DND-41 (cell line): ENCODE measurements at places on chromosomes 11 and 22.

DNA sequence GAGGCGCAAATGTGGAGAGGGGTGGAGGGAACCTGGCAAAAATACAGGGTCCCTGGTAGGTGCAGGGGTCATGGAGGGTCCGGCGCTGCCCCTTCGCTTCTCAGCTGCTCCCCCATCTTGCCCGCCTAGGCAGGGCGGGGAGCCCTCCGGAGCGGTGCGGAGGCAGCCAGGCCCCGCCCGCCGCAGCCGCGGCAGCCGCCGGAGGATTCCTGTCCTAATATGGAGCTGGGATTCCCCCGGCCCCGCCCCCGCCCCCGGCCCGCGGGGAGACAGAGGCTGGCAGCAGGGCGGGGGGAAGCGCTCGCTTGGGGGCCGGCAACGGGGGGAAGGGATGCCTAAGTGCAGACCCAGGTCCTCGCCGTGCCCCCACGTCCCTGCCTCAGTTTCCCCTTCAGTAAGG is 1.0 kb upstream of the NPAS4 start:
- no peak overlapping the region for H3K4me3 ChIP-seq
- no peaks in the 10 kb centered on the region for H3K4me1 ChIP-seq

DNA sequence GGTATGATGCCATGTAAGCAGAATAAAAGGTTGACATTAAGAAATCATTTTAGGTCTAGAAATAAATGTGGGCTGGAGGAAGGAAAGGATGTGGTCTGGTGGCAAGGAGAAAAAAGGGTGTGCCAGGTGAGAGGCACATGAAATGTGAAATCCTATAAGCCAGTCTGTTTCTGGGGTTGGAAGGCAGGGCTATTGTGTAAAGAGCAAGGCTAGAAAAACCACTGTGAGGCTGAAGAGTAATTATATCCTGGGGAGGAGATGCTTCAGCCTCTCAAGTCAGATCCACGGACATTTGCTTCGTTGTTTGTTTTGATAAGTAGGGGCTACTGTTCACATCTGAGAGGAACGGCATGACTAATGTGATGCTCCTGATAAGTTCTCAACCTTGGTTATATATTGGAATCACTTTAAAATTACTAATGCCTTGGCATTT is 77.5 kb upstream of the CTSC start:
- no peaks in the 10 kb centered on the region for H3K36me3 ChIP-seq
- DNase-seq, result peak; percentile 78
- H3K27me3 ChIP-seq, result no peaks in the 10 kb centered on the region

DNA sequence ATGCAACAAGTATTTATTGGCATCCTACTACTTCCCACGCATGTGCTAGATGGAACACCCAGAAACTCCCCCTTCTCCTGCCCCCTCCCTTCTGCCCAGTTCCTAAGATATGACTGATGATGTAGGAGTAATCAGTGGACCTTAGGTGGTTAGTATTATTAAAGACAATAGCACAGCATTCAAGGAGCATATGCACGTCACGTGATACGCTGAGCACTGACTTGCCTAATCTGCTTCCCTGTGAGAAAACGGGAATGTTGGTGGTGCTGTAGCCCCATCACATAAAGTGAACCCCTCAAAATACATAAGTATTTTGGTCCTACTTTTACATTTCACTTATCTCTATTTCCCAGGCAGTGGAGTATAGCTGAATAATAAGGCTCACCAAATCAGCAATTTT is 12.4 kb downstream of the DRD2 start:
- no peaks in the 10 kb centered on the region for H3K27me3 ChIP-seq
- no peak for DNase-seq
- H3K4me3 ChIP-seq, result no peak overlapping the region
- no peaks in the 10 kb centered on the region for H3K4me1 ChIP-seq
- H3K36me3 ChIP-seq, result no peaks in the 10 kb centered on the region

DNA sequence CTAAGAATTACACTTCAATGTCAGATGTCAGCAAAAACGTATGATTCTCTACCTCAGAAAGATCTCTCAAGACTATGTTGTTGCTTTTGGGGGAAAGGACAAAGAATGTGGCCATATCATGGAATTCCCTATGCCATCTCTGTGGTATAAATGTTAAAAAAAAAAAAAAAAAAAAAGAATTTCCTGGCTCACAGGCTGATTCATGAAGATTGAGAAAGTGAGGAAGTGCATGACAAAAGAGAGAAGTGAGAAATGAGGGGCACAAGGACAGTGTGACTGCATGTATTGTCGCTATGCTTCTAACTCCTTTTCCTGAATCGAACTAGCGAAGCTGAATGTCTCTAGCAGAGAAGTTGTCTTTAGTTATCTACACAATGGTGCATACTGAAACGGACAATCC is 80.6 kb upstream of the CARD18 start:
- H3K27ac ChIP-seq, result no peak overlapping the region
- H3K36me3 ChIP-seq, result no peaks in the 10 kb centered on the region
- DNase-seq, result no peak
- no peak overlapping the region for H3K4me3 ChIP-seq
- no peaks in the 10 kb centered on the region for H3K4me1 ChIP-seq
- H3K27me3 ChIP-seq, result no peaks in the 10 kb centered on the region

- H3K4me3 ChIP-seq, result no peak overlapping the region
- peaks cover 77% of the 10 kb centered on the region for H3K36me3 ChIP-seq
- H3K27me3 ChIP-seq, result no peaks in the 10 kb centered on the region
- H3K4me1 ChIP-seq, result peaks cover 53% of the 10 kb centered on the region
- 0 out of 2 replicates have a peak overlapping the region, but pooled peaks have one; percentile 12 for H3K27ac ChIP-seq
- peak; percentile 31 for DNase-seq
These were observed 4.6 kb downstream of the ATF4 start for GRCh38 chr22:39524753-39525657.

GRCh38 chr22:26589845-26590736 is at the start of gene TPST2:
TSS of gene TPST2 (minus strand) at chr22:26590132. CDS start at chr22:26541630, 48,502 bp downstream.
- peak; percentile 78 for DNase-seq
- H3K36me3 ChIP-seq, result no peaks in the 10 kb centered on the region; the same call in 1 of the 2 replicates
- H3K27ac ChIP-seq, result peak within 1 kb of the TSS; percentile 59; the same call in 1 of the 2 replicates
- peaks cover 4% of the 10 kb centered on the region for H3K27me3 ChIP-seq

DNA sequence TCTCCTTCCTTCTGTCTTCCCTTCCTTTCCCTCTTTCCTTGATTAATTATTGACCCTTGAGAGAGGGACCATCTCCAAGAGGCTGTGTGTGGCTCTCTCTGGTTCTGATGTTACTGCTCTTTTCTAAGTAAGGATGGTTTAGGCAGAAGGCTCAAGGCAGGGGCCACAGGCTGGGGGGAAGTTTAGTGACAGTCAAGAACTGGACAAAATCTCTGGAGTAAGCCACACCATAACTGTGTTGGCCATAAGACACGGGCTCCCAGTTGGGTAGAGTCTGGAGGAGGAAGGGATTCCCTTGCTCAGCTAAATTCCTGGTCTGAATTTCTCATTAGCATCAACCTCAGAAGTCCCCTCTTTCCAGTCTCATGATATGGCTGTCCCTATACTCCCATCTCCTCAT is 74.7 kb downstream of the BUD13 start:
- H3K27me3 ChIP-seq, result peaks cover 18% of the 10 kb centered on the region
- no peak overlapping the region for H3K27ac ChIP-seq
- H3K36me3 ChIP-seq, result no peaks in the 10 kb centered on the region
- no peaks in the 10 kb centered on the region for H3K4me1 ChIP-seq
- DNase-seq, result no peak

- DNase-seq, result no peak
- no peak overlapping the region for H3K27ac ChIP-seq
- no peaks in the 10 kb centered on the region for H3K4me1 ChIP-seq
These were observed 805.0 kb downstream of the TBC1D22A start for GRCh38 chr22:47567126-47568090.

DNA sequence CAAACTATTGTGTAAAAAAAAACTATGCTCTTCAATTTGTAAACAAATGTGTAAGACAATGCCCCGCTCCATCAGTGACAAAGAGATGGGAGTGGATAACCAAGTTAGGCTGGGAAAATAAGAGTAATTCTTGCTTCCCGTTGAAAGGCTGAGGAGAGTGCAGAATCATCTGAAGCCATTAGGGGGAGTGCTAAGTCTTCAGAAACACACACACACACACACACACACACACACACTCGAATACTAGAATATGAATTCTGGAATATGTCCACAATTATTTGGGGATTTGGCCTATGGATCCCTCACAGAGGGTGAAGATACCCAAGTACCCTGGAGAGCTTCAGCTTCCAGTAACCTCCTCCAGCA is 27.8 kb upstream of the ROBO3 start:
- DNase-seq, result peak; percentile 11
- H3K27me3 ChIP-seq, result peaks cover 13% of the 10 kb centered on the region
- no peaks in the 10 kb centered on the region for H3K4me1 ChIP-seq
- H3K36me3 ChIP-seq, result no peaks in the 10 kb centered on the region

- peaks cover 62% of the 10 kb centered on the region for H3K4me1 ChIP-seq
- DNase-seq, result no peak
- peak overlapping the region; percentile 55; the same call in 1 of the 2 replicates for H3K27ac ChIP-seq
- H3K36me3 ChIP-seq, result no peaks in the 10 kb centered on the region
These were observed 78.8 kb downstream of the IGLL1 start for GRCh38 chr22:23501261-23501619.

GRCh38 chr11:1225386-1226225 is 2.7 kb downstream of the MUC5B start:
- H3K4me1 ChIP-seq, result no peaks in the 10 kb centered on the region
- DNase-seq, result no peak
- H3K27ac ChIP-seq, result no peak overlapping the region

DNA sequence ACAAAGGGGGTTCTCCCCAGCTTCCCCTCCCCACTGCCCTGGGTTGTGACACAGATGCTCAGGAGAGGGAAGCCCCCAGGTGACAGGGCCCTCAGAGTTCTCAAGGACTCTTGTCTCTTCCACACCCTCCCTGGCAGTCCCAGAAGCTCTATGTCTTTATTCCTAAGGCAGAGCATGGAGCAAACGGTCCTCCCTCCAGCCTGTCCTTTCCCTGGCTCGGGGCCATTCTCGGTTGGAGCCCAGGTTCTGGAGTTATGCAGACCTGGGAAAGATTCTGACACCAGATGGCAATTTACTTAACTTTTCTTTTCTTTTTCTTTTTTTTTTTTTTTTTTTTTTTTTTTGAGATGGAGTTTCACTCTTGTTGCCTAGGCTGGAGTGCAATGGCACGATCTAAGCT is 186.6 kb downstream of the CEP164 start:
- peaks cover 14% of the 10 kb centered on the region for H3K36me3 ChIP-seq
- no peak for DNase-seq
- H3K27ac ChIP-seq, result no peak overlapping the region
- H3K27me3 ChIP-seq, result no peaks in the 10 kb centered on the region
- no peaks in the 10 kb centered on the region for H3K4me1 ChIP-seq
- H3K4me3 ChIP-seq, result no peak overlapping the region

- DNase-seq, result peak; percentile 74
- peaks cover 9% of the 10 kb centered on the region for H3K4me1 ChIP-seq
- no peaks in the 10 kb centered on the region for H3K36me3 ChIP-seq
- H3K27me3 ChIP-seq, result no peaks in the 10 kb centered on the region
- peak overlapping the region; percentile 42 for H3K27ac ChIP-seq
- no peak overlapping the region for H3K4me3 ChIP-seq
These were observed 26.7 kb upstream of the TOLLIP start for GRCh38 chr11:1335811-1336761.

DNA sequence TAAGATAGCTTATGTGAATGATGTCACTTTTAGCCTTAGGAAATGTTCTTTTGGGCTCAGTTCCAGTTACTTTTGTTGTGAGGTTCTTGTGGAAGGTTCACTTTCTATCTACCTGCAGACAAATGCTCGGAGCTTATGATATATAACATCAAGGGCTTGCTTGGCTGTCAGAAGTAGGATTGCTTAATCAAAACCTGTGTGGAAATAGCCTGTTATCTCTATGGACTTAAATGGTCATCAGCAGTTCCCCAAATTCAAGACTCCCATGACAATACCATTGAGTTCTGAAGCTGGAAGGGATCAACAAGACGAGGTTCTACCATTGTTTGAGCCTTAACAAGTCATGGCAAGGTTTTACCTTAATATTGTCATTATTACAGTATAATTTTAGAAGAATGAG is 43.8 kb downstream of the FLI1 start:
- H3K27me3 ChIP-seq, result no peaks in the 10 kb centered on the region
- H3K4me1 ChIP-seq, result peaks cover 69% of the 10 kb centered on the region
- no peak overlapping the region for H3K4me3 ChIP-seq
- peaks cover 10% of the 10 kb centered on the region; the same call in 1 of the 2 replicates for H3K36me3 ChIP-seq

DNA sequence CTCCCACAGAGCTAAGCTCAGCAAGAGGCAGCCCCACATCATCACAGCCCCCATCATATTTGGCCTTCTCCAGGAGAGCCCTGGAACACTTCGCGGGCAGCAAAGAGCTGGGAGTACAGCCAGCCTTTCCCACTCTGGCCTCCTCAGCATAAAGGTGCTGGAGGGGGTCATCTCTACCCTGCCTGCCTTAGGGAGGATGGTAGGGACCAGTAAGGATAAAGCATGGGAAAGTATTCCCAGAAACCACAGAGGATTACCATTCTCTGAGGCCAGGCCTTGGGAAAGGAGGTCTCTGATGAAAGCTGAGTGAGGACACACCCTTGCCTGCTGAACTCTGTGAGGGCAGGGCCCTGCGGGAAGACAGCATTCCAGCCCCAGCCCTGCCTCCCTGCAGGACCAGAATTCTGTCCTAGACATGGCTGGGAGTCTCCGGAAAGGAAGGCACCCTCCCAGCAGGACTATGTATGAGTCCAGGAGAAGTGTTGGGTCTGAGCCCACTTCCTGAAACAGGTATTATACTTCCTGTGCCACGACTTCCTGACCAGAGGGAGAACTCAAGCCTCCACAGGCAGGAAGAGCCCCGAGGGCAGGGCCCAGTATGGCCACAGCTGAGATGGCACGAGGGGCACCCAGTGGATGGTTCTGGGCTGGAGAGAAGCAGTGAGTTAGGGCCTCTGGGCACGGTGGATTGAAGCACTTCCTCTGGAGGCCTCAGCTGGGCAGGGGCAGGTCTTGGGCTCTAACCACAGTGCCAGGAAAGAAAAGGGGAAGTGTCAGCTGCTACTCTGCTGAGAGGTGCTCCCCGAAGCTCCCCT is 12.9 kb upstream of the CASTOR1 start:
- H3K4me1 ChIP-seq, result peaks cover 54% of the 10 kb centered on the region
- H3K4me3 ChIP-seq, result no peak overlapping the region
- no peak for DNase-seq
- no peaks in the 10 kb centered on the region for H3K27me3 ChIP-seq
- peaks cover 76% of the 10 kb centered on the region for H3K36me3 ChIP-seq
- H3K27ac ChIP-seq, result peak overlapping the region; percentile 95

- H3K27me3 ChIP-seq, result peaks cover 11% of the 10 kb centered on the region
- H3K4me3 ChIP-seq, result no peak overlapping the region
- DNase-seq, result no peak
- no peaks in the 10 kb centered on the region for H3K36me3 ChIP-seq
- H3K27ac ChIP-seq, result no peak overlapping the region
These were observed 9.6 kb upstream of the CDON start for GRCh38 chr11:126072141-126072741.

GRCh38 chr11:117529816-117530215 is 202.2 kb downstream of the CEP164 start:
- DNase-seq, result no peak
- no peak overlapping the region for H3K27ac ChIP-seq
- H3K4me1 ChIP-seq, result peaks cover 20% of the 10 kb centered on the region
- 0 out of 2 replicates have a peak, but pooled peaks cover 2% of the 10 kb centered on the region for H3K36me3 ChIP-seq
- no peaks in the 10 kb centered on the region for H3K27me3 ChIP-seq
- no peak overlapping the region for H3K4me3 ChIP-seq

DNA sequence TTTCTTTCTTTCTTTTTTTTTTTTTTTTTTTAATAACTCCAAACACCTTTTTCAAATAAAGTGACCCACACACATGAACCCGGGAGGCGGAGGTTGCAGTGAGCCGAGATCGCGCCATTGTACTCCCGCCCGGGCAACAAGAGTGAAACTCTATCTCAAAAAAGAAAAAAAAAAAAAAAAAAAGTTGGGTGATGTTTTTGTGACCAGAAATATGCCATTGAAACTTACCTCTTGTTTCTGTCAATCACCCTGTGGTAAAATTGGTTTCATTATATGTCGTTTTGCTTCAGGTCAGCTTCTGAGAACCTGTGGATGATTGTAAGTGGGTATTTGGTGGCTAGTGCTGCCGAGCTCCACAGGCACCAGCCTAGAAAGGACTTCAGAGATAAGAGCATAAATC is 238.8 kb downstream of the TBC1D22A start:
- H3K27me3 ChIP-seq, result no peaks in the 10 kb centered on the region
- peaks cover 38% of the 10 kb centered on the region for H3K36me3 ChIP-seq
- no peak overlapping the region for H3K27ac ChIP-seq
- H3K4me3 ChIP-seq, result no peak overlapping the region
- no peak for DNase-seq
